ENCODE measurements at places on chromosomes 13 and 19.
A peak's percentile ranks its signal among the peaks of the same experiment; 100 is the strongest.

DNA sequence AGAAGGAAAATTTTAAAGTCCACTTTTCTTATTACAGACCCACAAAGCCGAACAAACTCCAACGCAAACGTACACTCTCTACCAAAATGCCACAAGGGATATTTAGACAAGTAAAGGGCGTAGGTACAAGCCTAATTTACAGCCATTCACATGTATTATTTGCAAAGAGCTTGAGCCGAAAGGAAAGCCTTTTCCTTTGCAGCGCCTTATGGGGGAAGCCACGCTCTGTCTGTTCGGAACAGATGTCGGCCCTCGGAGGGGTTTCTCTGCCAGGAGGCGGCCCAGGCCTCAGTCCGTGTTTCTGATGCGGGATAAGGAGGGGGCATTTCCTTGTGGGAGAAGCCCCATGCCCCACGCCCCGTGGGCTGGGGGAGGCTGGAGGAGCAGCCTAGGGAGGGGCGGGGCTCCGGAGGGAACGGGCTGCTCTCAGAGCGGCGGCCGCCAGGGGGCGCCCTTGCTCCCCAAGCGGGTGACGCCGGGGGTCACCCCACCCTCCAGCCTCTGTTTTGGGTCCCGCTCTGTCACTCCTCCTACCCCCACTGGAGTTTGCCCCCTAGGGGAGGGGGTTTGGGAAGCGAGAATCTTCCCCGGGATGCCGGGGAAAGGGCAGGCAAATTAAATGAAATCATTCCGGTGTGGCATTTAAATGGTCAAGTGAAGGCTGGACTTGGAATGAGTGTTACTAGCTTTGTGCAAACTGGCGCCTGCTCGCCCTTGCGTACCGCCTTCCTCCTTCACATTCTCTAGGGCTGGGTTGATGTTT, 2.9 kb downstream of the HTR2A start:
- DNase-seq, result peak; percentile 77

DNA sequence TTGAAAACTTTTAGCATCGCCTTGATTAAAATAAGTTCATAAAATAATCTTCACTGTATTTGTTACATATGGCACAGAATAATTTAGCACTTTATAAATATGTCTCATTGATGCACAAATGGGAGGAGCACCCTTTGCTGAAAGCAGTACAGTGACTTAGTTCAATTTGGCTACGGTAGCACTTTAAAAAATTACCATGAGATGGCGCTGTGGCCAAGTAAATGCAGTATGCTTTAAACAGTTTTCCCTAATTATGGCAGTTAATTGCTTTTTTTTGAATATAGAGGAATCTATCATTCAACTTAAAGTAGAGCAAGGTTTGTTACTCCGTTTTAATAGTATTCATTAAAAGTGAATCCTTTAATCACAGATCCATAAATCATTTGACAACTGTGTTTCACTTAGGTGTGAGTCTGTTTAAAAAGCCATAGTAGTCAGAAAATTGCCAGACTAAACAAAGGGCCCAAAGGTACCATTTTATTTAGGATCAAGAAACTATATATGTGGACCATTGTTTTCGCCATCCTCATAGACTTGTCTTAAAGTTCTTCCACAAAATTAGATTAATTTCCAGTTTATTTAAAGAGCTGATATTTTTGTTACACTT, 34.7 kb upstream of the ESD start:
- DNase-seq, result peak; percentile 80

GRCh38 chr13:113125506-113126264, 3.1 kb downstream of the F10 start:
- no peak for DNase-seq

DNA sequence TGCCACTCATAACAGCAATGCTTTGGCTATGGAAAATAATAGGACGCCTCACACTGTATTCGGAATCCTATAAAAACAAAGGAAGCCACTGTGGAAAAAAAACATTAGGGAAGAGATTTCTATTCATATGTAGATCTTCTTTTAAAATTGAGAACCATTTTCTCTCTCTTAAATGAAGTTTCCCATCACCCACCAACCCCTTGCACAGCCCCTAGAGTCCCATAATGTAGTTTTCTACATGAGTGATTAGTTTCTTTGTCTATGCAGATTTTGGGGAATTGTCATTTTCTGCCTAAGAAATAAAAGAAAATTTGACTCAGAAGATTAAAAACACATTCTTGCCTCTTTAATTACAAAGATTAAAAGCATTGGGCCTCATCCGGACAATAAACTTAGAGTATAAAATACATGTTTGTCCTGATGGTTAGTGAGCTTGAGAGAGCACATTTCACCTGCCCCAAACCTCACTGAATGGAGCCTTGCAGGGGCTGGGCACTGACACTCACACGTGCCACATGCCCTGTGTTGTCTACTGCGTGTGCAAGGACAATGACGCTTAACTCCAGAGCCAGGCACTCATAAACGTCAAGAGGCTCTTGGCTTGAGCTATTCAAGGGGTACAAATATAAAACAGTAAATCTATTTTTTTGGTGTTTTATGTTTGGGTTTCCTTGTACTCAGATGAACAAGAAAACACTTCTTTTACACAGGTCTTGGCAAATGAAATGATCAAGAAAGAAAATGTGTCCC, 40.0 kb upstream of the KL start:
- no peak for DNase-seq

DNA sequence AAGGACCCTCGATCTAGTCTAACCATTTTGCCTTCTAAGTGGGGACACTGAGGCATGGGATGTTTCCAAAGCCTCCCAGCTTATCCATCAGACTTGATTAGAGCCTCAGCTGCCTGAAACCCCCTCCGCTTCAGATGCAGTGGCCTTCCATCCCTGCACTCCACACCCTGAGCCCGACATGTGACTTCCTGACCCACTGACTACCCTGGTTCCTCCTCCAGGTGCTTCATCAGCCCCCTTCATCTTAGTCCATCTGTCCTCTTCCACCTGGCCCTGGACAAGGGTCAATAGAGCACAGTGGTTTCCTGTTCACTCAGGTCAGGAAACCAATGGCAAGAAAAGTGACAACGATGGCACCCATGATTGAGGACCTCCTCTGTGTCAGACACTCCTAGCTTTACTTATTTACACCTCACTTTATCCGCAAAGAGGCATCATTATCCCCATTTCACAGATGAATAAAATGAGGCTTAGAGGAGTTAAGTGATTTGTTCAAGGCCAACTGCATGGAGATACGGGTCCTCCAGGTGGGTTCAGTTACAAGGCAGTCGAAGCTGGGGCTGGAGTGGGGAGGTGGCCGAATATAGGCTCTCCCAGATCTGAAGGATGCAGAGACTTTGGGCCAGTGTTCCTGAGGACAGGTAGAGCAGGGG, 81.6 kb upstream of the TM9SF2 start:
- no peak for DNase-seq

- DNase-seq, result no peak
Observed at GRCh38 chr13:75685239-75685697, 49.1 kb downstream of the LMO7 start.

GRCh38 chr13:112441226-112441625, 65.1 kb downstream of the SPACA7 start:
- no peak for DNase-seq

DNA sequence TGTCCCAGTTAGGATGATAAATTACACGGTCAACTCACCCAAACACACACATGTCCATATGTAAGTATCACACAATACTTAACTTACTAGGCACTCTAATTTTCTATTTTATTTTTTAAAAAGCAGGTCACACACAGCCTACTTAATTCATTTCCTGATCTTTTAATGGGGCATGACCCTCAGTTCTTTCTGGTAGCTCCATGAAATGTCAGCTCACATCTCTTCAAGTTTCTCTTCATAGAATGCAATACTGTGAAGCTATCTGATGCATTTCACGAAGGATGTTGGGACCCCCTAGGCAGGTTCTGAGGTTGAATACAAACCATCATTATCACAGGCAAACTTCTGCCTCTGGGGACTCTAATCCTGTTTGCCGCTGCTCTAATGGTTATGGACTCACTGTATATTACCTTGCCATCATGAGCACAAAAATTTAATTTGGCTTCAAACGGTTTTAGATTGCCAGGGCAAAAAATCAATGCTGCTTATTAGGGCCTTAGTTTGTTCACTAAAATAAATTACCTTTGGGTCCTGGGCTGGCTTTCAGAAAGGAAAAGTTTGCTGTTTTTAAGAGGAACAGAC, 16.1 kb upstream of the DHRS12 start:
- no peak for DNase-seq

- DNase-seq, result no peak
Observed at GRCh38 chr13:109021558-109021957, 392.1 kb downstream of the MYO16 start.

GRCh38 chr13:50352720-50353480, 337.7 kb downstream of the KCNRG start:
- DNase-seq, result no peak

Measured in mucosa of descending colon (tissue), 3 donors.